ENCODE measurements at places on chromosomes 12 and 14.

GRCh38 chr14:76480426-76480825, 104.5 kb downstream of the ESRRB start:
- no peak for DNase-seq

- no peak for DNase-seq
Observed at GRCh38 chr12:126989532-126989931, 1277.4 kb upstream of the TMEM132C start.

DNA sequence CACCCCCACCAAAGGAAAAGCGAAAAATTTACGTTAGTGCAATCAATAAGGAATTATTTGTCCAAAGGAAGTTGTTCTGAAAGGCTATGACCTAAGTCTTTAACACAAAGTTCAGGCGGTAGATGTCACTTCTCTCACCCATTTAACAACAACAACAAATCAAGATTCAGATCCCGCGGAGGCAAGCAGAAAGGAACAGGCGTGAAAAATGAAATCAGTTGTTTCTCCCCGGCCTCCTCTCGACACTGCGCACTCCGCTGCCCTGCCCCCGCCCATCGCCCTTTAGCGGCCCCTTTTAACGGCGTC, 1.4 kb downstream of the DENND5B start:
- no peak for DNase-seq

GRCh38 chr12:75982169-75982564, 49.4 kb downstream of the PHLDA1 start:
- no peak for DNase-seq

GRCh38 chr14:79021766-79022165, 851.6 kb downstream of the NRXN3 start:
- DNase-seq, result no peak

- DNase-seq, result peak; percentile 45
Observed at GRCh38 chr12:43407816-43408645, 144.0 kb downstream of the ADAMTS20 start.

- no peak for DNase-seq
Observed at GRCh38 chr12:75981247-75982168, 50.1 kb downstream of the PHLDA1 start.

DNA sequence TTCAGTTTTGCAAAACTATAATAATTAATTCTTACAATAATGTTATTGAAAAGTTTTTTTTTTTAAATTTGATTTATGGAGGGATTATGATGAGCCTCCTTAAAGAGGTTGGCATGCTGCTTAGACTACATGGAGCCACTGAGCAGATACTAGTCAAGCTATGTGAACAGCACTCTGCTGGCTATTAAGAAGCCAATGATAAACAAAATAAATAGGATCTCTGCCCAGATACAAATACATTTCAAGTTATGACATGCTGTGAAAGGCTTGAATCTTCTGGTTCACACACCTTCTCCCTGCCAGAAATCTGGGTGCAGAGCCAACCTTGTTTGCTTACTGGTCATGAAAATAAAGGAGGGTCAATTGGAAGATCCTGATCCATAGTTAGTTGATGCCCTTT, 107.4 kb upstream of the NAV3 start:
- DNase-seq, result no peak
